ENCODE measurements at places on chromosomes 5 and 9. TPM values are rescaled to one million over a fixed set of nuclear protein-coding genes. Genes with fewer than 3 reads are reported as not detected.

LRRC19 gene
- total RNA-seq, result not detected

OR1Q1 gene
- not detected for total RNA-seq

INSL4 gene
- total RNA-seq, result not detected

GFRA3 gene
- not detected for total RNA-seq

CENPP gene
- total RNA-seq, result 28.2 TPM

CDC25C gene
- 22.6 TPM for total RNA-seq

BAAT gene
- total RNA-seq, result 0.24 TPM

SLC46A2 gene
- total RNA-seq, result not detected

ZNF354C gene
- total RNA-seq, result 12.5 TPM

LCN9 gene
- not detected for total RNA-seq

FASTKD3 gene
- total RNA-seq, result 12.3 TPM

NMUR2 gene
- total RNA-seq, result not detected

PPP3R2 gene
- not detected for total RNA-seq

GRCh38 chr5:172768573-172769341 is 2.2 kb downstream of the DUSP1 start:
- peaks cover 8% of the 10 kb centered on the region for H3K36me3 ChIP-seq
- peak overlapping the region; percentile 51 for H3K27ac ChIP-seq
- DNase-seq, result no peak
- H3K4me3 ChIP-seq, result peak overlapping the region; percentile 91
- no peaks in the 10 kb centered on the region for H3K27me3 ChIP-seq

DNA sequence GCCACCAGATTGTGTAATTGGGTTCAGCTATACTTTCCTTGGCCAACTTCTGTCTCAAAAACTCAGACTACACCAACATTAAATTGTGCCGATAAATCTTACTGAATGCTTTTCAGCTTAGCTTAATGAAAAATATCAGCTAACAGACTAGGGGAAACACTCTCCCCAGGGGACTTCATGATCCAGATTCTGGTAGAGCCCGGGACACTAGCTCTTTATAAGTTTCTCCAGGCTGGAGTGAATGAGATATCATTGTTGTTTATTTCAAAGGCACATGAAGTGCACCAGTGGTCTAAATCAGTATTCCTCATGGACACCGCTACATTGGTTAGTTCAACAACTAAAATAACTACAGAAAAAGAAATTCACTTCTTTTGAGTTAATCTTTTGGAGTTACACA is 10.5 kb upstream of the LHFPL2 start:
- H3K4me3 ChIP-seq, result no peak overlapping the region
- no peaks in the 10 kb centered on the region for H3K36me3 ChIP-seq
- no peak for DNase-seq
- H3K27me3 ChIP-seq, result peaks cover 12% of the 10 kb centered on the region
- no peaks in the 10 kb centered on the region for H3K4me1 ChIP-seq

GRCh38 chr9:98321269-98321668 is 65.8 kb upstream of the TBC1D2 start:
- DNase-seq, result no peak
- H3K27ac ChIP-seq, result no peak overlapping the region
- no peaks in the 10 kb centered on the region for H3K4me1 ChIP-seq
- H3K36me3 ChIP-seq, result no peaks in the 10 kb centered on the region
- no peaks in the 10 kb centered on the region for H3K27me3 ChIP-seq

GRCh38 chr9:131747352-131747751 is 7.5 kb upstream of the RAPGEF1 start:
- no peaks in the 10 kb centered on the region for H3K27me3 ChIP-seq
- DNase-seq, result peak; percentile 42
- H3K4me1 ChIP-seq, result peaks cover 23% of the 10 kb centered on the region
- H3K27ac ChIP-seq, result no peak overlapping the region

DNA sequence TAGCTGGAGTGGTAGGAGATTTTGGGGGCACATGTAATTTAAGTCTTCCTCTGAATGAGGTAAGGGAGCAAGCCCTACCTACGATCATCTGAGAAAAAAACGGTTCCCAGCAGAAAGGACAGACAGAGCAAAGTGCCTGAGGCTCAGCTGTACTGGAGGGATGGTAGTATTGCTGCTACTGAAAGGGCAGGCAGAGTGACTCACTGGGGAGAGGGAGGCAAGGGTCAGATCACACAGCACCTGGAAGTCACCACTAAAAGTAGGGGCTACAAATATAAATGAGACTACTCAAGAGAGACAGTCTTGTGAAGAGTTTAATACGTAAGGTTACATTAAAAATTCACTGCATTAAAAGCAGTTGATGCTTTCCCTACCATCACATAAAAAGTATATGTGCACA is 75.9 kb downstream of the NFIB start:
- H3K27ac ChIP-seq, result no peak overlapping the region
- no peaks in the 10 kb centered on the region for H3K27me3 ChIP-seq
- H3K4me3 ChIP-seq, result no peak overlapping the region

DNA sequence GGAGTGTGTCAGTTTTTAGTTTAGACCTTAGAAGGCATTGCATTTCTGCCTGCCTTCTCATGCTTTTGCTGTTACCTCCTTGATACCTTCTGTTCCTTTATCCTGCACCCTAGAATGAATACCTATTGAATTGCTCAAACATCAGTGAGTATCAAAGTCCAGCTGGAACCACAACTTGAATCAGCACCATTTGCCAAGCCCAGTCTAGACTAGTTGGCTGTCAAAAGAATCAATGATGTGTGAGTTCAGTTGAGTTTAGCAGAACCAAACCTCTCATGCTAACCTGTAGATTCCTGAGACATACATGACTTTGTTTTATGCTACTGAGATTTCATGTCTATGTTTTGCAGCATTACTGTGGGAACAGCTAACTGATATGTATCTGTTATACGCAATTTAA is 116.6 kb downstream of the FAM170A start:
- H3K4me1 ChIP-seq, result no peaks in the 10 kb centered on the region
- no peak for DNase-seq
- no peaks in the 10 kb centered on the region for H3K27me3 ChIP-seq
- H3K27ac ChIP-seq, result no peak overlapping the region

- H3K4me3 ChIP-seq, result no peak overlapping the region
- no peak for DNase-seq
- peaks cover 16% of the 10 kb centered on the region for H3K27me3 ChIP-seq
- H3K36me3 ChIP-seq, result no peaks in the 10 kb centered on the region
Observed at GRCh38 chr9:90024409-90024808, 419.6 kb downstream of the GADD45G start.

- H3K27ac ChIP-seq, result no peak overlapping the region
- H3K36me3 ChIP-seq, result peaks cover 4% of the 10 kb centered on the region
- DNase-seq, result no peak
Observed at GRCh38 chr9:70352356-70352755, 62.1 kb downstream of the KLF9 start.

- H3K27me3 ChIP-seq, result no peaks in the 10 kb centered on the region
- H3K4me1 ChIP-seq, result peaks cover 61% of the 10 kb centered on the region
- H3K27ac ChIP-seq, result peak overlapping the region; percentile 25
- no peak for DNase-seq
- peaks cover 2% of the 10 kb centered on the region for H3K36me3 ChIP-seq
- no peak overlapping the region for H3K4me3 ChIP-seq
Observed at GRCh38 chr5:143216211-143216610, 187.3 kb downstream of the NR3C1 start.

GRCh38 chr5:56200971-56201666 is 32.0 kb downstream of the ANKRD55 start:
- H3K36me3 ChIP-seq, result peaks cover 1% of the 10 kb centered on the region
- H3K4me1 ChIP-seq, result peaks cover 25% of the 10 kb centered on the region

- no peaks in the 10 kb centered on the region for H3K27me3 ChIP-seq
- H3K4me1 ChIP-seq, result no peaks in the 10 kb centered on the region
- no peak overlapping the region for H3K27ac ChIP-seq
- no peak for DNase-seq
- H3K4me3 ChIP-seq, result no peak overlapping the region
Observed at GRCh38 chr5:128708841-128709240, 170.8 kb upstream of the FBN2 start.

GRCh38 chr5:16932401-16932800 is 3.7 kb downstream of the MYO10 start:
- H3K36me3 ChIP-seq, result peaks cover 2% of the 10 kb centered on the region
- H3K4me3 ChIP-seq, result no peak overlapping the region
- no peak for DNase-seq
- H3K27ac ChIP-seq, result no peak overlapping the region
- H3K4me1 ChIP-seq, result peaks cover 23% of the 10 kb centered on the region
- peaks cover 63% of the 10 kb centered on the region for H3K27me3 ChIP-seq

DNA sequence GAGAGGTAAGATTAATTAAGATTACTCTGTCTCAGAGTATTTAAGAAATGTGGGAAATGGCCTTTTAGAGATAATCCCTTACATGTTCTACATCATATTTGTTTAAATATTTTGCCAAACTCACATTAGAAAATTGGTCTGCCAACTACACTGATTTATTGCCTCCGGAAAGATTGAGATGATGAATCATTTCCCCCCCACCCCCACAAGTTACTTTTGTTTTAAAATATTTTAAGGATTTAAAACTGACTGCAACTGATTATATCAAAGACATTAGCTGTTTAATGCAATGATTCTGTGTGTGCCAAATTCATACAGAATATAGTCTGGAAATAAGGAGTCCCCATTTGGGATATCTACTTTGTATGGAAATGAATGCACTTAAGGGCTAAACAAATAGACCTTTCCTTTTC is 674.4 kb downstream of the PRR16 start:
- H3K27ac ChIP-seq, result no peak overlapping the region
- H3K36me3 ChIP-seq, result no peaks in the 10 kb centered on the region
- no peak overlapping the region for H3K4me3 ChIP-seq
- no peaks in the 10 kb centered on the region for H3K27me3 ChIP-seq
- no peak for DNase-seq

DNA sequence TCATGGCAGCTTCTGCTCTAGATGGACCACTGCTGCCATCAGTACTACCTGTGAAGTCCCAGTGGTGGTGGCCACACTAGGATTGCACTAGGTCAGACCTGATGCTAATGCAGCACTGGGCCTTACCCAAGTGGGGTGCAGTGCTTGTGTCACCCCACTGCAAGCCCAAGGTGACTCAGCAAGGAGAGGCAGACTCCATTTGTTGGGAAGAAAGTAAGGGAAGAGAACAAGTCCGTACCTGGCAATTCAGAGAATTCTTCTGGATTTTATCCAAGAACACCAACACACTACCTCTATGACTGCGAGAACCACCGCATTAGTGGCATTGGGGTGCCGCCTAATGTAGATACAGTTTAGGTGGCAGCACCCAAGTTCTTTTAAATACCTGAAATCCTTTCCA is 34.0 kb upstream of the TYRP1 start:
- H3K27me3 ChIP-seq, result no peaks in the 10 kb centered on the region
- no peaks in the 10 kb centered on the region for H3K4me1 ChIP-seq
- no peak for DNase-seq
- no peak overlapping the region for H3K27ac ChIP-seq
- H3K4me3 ChIP-seq, result no peak overlapping the region
- H3K36me3 ChIP-seq, result no peaks in the 10 kb centered on the region

GRCh38 chr9:132135456-132135855 is 26.4 kb upstream of the NTNG2 start:
- no peaks in the 10 kb centered on the region for H3K36me3 ChIP-seq
- no peak overlapping the region for H3K4me3 ChIP-seq
- H3K4me1 ChIP-seq, result no peaks in the 10 kb centered on the region
- no peak overlapping the region for H3K27ac ChIP-seq
- H3K27me3 ChIP-seq, result peaks cover 40% of the 10 kb centered on the region

DNA sequence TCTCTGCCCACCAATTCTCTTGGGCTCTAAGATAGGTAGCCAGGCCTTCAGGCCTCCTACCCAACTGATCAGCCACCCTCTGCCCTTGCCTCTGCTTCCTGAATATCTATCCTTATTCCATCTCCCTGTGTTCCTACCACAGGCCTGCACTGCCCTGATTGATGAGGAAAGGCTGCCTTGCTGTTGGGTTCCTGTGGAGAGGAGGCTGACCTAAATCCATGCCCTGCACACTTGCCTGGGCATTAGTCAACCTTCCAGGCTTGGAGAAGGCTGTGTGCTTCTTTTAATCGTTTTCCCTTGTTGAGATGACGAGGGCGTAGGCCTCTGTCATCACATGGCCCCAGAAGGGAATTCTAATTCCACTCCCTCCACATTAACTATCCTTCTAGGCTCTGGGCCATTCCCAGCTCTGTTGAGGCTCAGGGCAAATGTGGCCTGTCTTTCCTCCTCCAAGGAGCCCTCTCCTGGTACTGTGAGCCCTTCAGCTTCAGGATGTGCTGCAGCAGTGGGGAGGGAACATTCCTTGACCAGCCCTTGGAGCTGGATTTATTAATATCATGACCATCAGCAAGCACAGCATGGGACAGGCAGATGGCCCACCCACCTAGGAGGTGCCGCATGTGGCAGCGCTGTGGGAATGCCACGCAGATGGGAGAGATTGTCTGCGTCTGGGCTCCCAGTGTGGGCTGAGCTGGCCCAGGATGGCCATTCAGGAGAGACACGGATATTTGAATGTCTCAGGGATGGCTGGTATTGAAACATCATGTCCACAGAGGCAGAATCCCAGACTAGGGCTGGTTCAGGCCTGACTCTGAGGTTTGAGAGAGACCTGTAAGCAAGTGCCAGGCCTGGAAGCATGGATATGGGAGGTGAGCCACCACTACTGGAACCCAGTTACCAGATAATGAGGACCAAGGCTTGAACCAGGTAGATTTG is 40.9 kb downstream of the ANGPTL2 start:
- H3K4me1 ChIP-seq, result peaks cover 8% of the 10 kb centered on the region
- no peak for DNase-seq
- H3K27ac ChIP-seq, result no peak overlapping the region
- H3K4me3 ChIP-seq, result no peak overlapping the region

DNA sequence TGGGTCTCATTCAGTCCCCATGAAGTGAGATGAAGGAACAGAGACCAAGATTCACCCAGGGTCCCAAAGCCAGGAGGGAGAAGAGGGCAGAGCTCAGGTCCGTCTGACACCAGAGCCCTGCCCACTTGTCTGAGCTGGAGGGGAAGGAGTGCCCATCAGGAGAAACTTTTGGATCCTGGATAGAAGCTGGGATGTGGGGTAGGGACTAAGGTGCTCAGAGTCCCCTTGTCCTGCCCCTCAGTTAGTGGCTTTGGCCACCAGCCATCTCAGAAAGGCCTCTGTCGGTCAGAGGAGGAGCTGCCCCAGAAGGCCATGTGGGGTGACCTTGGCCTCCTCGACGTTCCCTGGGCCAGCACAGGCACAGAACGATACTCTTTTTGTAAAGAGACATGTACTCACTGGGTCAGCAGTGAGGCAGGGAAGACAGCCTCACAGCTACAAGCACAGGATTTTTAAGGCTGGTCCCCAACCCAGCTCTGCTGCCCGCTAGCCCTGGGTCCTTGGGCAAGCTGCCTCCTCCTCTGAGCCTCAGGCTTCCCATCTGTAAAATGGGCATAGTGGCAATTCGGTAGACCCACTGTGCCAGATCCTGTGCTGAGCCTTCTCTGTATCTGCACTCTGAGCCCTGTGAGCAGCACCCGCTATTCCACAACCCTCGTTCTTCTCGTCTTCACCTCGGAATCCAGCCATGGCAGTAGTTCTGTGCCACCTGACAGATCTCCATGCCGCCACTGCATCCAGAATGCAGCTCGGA is 49.4 kb downstream of the C9orf50 start:
- no peak overlapping the region for H3K4me3 ChIP-seq
- H3K27me3 ChIP-seq, result peaks cover 31% of the 10 kb centered on the region
- peaks cover 21% of the 10 kb centered on the region for H3K4me1 ChIP-seq
- no peak for DNase-seq
- H3K36me3 ChIP-seq, result no peaks in the 10 kb centered on the region

Measured in activated T-cell treated with anti-CD3 and anti-CD28 coated beads, Interleukin-2, amount 50 U/mL, for 72 hours (primary cell).